ENCODE measurements at places on chromosomes 11 and 22.
A peak's percentile ranks its signal among the peaks of the same experiment; 100 is the strongest.

- DNase-seq: no peak
These were observed 53.3 kb upstream of the ARFGAP3 start for GRCh38 chr22:42910221-42910942.

DNA sequence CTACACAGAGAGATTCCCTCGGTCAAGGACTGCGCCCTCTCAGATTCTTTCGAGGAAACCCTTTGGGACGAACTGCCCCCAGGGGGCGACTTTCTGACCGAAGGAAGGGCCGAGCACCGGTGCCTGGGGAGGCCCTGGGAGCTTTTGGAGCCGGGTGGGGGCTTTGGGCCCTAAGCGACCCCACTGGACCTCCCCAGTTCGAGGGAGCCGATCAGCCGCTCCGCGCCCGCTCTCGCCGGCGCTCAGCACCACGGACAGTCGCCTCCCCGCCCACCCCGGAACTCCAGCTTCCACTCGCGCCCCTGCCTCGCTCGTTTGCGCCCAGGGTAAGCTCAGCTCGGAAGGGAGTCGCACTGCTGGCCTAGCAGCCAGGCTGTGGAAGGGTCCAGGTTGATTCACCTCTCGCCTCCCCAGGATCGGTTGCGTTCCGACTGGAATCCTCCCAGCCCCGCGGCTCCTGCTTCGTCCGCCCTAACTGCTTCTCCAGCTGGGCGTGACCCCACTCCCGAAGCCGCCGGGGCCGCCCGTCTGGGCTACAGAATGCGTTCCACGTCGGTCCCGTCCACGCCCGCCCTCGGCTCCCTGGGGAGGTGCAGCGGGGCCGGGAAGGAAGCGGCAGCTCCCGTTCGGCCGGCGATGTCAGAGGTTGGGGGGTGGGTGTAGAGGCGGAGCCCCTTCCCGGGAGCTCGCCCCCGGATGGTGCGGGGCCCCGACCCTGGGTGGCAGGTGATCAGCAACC, 428 bp downstream of the SCN3B start:
- DNase-seq: peak; percentile 47

DNA sequence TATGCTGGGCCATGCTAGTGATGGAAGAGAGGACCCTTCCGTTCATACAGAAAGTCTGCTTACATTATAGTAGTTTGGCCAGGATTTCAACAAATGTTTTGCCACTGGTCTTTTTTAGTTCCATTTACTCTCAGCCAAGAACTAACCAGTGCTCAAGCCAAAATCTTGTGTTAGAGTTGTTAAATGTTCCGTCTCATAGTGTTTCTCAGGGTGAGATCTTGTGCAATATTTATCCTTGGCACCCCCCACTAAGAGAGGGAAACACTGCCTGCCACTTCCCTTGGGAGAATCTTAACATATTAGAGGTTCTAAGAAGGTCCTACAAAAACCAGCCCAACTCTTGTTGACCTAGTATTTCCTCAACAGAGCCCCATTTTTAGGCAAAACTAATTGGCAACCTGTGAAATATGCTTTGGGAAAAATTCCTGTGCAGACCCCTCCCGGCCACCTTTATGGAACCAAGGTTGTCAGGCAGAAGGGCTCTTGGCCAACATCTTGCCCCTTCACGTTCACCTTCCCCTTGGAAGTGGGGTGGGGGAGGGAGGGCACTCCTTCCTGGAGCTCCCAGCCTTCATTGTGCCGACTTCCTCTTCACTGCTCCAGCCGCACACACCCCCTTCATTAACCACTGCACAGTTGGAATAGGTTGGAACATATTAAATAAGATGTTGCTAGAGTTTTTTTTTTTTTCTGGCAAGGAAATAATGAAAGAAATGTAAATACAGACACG, 173.2 kb upstream of the SORL1-AS1 start:
- DNase-seq: no peak

GRCh38 chr11:74449369-74449931, 17.9 kb downstream of the KCNE3 start:
- peak; percentile 19 for DNase-seq

GRCh38 chr22:20456722-20457076, 19.1 kb upstream of the SCARF2 start:
- no peak for DNase-seq
